Hepatic stellate cell (primary cell): ENCODE measurements at places on chromosomes 7 and 10.

- peak; percentile 96 for DNase-seq
These were observed 1.5 kb downstream of the LZTS2 start for GRCh38 chr10:101000915-101001658.

- no peak for DNase-seq
These were observed 308.1 kb downstream of the TCERG1L start for GRCh38 chr10:131003455-131003854.

- DNase-seq: no peak
These were observed 111.9 kb upstream of the FAM20C start for GRCh38 chr7:80259-81067.

DNA sequence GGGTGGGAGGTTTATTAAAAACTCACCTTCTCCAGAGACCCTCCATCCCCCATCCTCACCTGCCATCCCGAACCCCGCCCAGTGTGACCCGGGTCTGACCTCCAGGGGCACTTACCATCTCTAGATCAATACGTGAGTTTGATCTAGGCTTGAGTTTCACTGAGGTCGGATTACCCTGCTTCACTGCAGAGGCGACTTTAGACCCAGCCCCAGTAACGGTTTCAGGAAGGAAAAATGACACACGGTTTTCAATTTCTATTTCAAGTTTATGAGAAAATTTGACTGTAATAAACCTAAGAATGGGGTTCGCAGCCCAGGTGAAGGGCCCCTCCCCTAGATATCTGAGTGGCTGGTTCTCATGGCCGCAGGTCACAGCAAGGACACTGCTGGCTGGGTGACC is 33.1 kb downstream of the RCC1L start:
- no peak for DNase-seq

GRCh38 chr7:143361552-143362130 is 872 bp downstream of the FAM131B start:
- no peak for DNase-seq
